Motor neuron (in vitro differentiated cells): ENCODE measurements at places on chromosomes 11 and 22. TPM values are rescaled to one million over a fixed set of nuclear protein-coding genes. Genes with fewer than 3 reads are reported as not detected.

WNT11 gene
- 8.0 and 10.1 TPM in 2 replicates for total RNA-seq

ACR gene
- 0.64 and 0.97 TPM in 2 replicates for total RNA-seq

KCNJ1 gene
- total RNA-seq: 0.24 TPM in 1 of 2 replicates, not detected in the other

EMSY gene
- total RNA-seq: 23.8 and 39.5 TPM in 2 replicates

DDI1 gene
- 0.15 TPM in 1 of 2 replicates, not detected in the other for total RNA-seq

POLA2 gene
- total RNA-seq: 5.9 and 6.1 TPM in 2 replicates

UBQLNL gene
- 0.31 and 0.60 TPM in 2 replicates for total RNA-seq

TP53AIP1 gene
- 0.81 and 1.3 TPM in 2 replicates for total RNA-seq

PNPLA3 gene
- total RNA-seq: 8.2 and 11.2 TPM in 2 replicates

RAG2 gene
- 1.1 and 1.4 TPM in 2 replicates for total RNA-seq

SYTL2 gene
- total RNA-seq: 1.6 and 2.6 TPM in 2 replicates

PLAAT5 gene
- 0.31 and 0.53 TPM in 2 replicates for total RNA-seq

CSNK2A3 gene
- total RNA-seq: 1.8 TPM in 2 replicates

HBG2 gene
- total RNA-seq: not detected in 2 replicates

RIC3 gene
- total RNA-seq: 0.10 and 0.43 TPM in 2 replicates

TMEM151A gene
- 1.0 TPM in 1 of 2 replicates, not detected in the other for total RNA-seq
